ENCODE measurements at places on chromosomes 16 and 17. TPM values are rescaled to one million over a fixed set of nuclear protein-coding genes. Genes with fewer than 3 reads are reported as not detected.

ZCCHC14 gene
- 16.4 TPM for total RNA-seq

FBXO31 gene
- 35.7 TPM for total RNA-seq

STAT5B gene
- total RNA-seq, result 99.4 TPM

CES5A gene
- total RNA-seq, result not detected

QRICH2 gene
- 2.1 TPM for total RNA-seq

CXCL16 gene
- 25.8 TPM for total RNA-seq

DNA sequence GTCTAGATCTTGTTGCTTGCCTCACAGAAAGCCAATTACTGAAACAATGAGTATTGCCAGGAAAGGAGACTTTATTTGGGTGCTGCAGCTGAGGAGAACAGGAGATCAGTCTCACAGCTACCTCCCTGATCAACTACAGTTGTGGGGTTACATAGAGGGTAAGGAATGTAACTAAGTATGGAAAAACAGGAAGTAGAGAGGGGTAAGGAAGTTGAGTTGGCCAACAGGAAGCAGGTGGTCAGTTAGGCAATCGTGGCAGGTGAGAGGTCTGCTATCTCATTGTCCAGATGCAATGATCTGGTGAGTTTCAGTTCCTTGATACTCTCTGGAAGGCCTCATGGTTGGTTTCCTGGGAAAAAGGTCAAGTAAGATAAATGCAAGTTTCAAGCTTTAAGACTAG lies 333.1 kb upstream of the GOT2 start:
- H3K4me3 ChIP-seq, result no peak overlapping the region
- H3K36me3 ChIP-seq, result no peaks in the 10 kb centered on the region
- H3K27me3 ChIP-seq, result no peaks in the 10 kb centered on the region
- no peaks in the 10 kb centered on the region for H3K4me1 ChIP-seq
- DNase-seq, result peak; percentile 2
- no peak overlapping the region for H3K27ac ChIP-seq

DNA sequence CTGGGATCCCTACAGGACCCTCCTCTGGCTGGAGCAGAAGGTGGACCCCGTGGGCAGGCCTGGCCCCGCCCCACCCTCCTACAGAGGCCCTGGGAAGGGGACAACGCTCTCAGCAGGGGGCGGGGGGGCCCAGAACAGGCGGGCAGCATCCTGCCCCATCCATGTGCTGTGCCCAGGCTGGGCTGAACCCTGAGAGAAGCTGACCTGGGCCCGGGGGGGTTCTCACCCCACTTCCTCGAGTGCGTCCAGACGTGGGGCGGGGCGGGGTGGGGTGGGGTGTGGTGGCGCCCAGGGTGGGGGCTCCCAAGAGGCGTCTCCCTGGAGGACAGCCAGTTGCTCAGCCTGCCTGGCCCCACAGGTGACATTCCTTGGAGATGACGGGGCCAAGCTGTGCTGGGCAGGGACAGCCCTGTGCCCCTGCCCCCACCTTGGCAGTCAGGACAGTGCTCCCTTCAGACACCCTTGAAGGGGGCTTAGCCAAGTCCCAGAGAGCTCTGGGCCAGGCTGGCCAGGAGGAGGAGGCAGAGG lies 390 bp upstream of the UNC13D start:
- peak overlapping the region; percentile 81 for H3K4me3 ChIP-seq
- peaks cover 62% of the 10 kb centered on the region for H3K36me3 ChIP-seq
- peak; percentile 56 for DNase-seq
- H3K27me3 ChIP-seq, result no peaks in the 10 kb centered on the region

- peaks cover 22% of the 10 kb centered on the region for H3K27me3 ChIP-seq
- peaks cover 5% of the 10 kb centered on the region for H3K4me1 ChIP-seq
- no peak for DNase-seq
- H3K27ac ChIP-seq, result no peak overlapping the region
- peak overlapping the region; percentile 37 for H3K4me3 ChIP-seq
Observed at GRCh38 chr16:73047221-73047535, 750 bp downstream of the ZFHX3 start.

DNA sequence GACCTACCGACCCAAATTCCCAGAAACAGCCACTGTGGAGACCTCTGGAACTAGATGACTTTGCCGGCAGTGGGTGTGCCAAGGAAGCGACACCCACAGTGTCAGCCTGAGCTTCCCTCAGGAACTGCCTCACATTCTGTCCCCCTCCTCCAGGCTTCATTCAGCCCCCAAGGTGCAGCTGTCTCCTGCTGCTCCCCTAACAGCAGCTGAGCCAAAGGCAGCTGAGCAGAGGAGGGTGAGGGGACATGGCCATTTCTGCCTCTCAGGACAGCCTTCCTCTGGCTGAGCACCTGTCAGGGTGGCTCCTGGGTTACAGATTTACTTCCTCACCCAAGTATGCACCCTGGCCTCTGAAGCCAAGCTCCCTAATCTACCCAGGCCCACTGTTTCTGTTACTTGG lies 22.1 kb upstream of the MTMR4 start:
- H3K4me3 ChIP-seq, result no peak overlapping the region
- H3K27ac ChIP-seq, result no peak overlapping the region
- no peaks in the 10 kb centered on the region for H3K36me3 ChIP-seq

DNA sequence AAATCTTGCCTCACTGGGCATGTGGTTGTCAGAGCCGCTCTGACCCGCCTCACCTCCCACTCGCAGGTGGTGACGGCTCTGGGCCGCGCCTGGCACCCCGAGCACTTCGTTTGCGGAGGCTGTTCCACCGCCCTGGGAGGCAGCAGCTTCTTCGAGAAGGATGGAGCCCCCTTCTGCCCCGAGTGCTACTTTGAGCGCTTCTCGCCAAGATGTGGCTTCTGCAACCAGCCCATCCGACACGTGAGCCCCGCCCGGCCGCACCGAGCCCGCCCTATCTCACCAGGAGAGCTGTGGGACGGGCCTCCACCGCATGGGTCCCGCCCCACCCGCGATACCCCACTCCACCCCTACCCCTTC lies 4.0 kb downstream of the TGFB1I1 start:
- H3K27ac ChIP-seq, result no peak overlapping the region
- peak overlapping the region; percentile 71 for H3K4me3 ChIP-seq
- H3K4me1 ChIP-seq, result peaks cover 47% of the 10 kb centered on the region
- H3K27me3 ChIP-seq, result peaks cover 24% of the 10 kb centered on the region
- no peak for DNase-seq

DNA sequence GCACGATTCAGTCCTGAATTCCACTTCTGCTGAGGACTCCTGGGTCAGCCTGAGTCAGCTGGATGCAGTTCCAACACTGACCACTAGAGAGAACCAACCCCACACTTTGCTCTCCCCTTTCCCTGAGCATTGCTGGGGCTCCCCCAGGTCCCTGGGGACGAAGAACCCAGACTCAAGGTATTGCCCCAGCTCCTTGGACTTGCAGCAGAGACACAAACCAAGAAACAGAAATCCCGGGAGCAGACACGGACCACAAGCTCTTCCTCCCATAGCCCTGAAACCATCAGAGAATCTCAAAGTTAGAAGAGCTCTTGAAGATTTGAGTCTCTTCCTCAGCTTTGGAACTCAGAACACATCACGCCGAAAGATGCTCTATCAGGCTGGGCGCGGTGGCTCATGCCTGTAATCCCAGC lies 678 bp upstream of the GH1 start:
- no peaks in the 10 kb centered on the region for H3K27me3 ChIP-seq
- H3K4me1 ChIP-seq, result peaks cover 8% of the 10 kb centered on the region
- no peak overlapping the region for H3K4me3 ChIP-seq
- no peak overlapping the region for H3K27ac ChIP-seq
- DNase-seq, result peak; percentile 62

- no peak overlapping the region for H3K4me3 ChIP-seq
- peaks cover 56% of the 10 kb centered on the region for H3K36me3 ChIP-seq
- H3K27me3 ChIP-seq, result no peaks in the 10 kb centered on the region
- peaks cover 11% of the 10 kb centered on the region for H3K4me1 ChIP-seq
Observed at GRCh38 chr17:50363217-50364060, 9.5 kb downstream of the MRPL27 start.

GRCh38 chr17:7838090-7839075 lies 4.4 kb downstream of the KDM6B start:
- H3K4me1 ChIP-seq, result peaks cover 86% of the 10 kb centered on the region
- peaks cover 12% of the 10 kb centered on the region for H3K36me3 ChIP-seq
- DNase-seq, result no peak
- peak overlapping the region; percentile 100 for H3K27ac ChIP-seq
